ENCODE measurements at places on chromosomes 1 and 21.

GRCh38 chr1:154328318-154329151 lies 3.2 kb downstream of the ATP8B2 start:
- peak; percentile 83 for DNase-seq

- DNase-seq: no peak
Measured at GRCh38 chr1:203173566-203173965, 2.1 kb downstream of the MYBPH start.

DNA sequence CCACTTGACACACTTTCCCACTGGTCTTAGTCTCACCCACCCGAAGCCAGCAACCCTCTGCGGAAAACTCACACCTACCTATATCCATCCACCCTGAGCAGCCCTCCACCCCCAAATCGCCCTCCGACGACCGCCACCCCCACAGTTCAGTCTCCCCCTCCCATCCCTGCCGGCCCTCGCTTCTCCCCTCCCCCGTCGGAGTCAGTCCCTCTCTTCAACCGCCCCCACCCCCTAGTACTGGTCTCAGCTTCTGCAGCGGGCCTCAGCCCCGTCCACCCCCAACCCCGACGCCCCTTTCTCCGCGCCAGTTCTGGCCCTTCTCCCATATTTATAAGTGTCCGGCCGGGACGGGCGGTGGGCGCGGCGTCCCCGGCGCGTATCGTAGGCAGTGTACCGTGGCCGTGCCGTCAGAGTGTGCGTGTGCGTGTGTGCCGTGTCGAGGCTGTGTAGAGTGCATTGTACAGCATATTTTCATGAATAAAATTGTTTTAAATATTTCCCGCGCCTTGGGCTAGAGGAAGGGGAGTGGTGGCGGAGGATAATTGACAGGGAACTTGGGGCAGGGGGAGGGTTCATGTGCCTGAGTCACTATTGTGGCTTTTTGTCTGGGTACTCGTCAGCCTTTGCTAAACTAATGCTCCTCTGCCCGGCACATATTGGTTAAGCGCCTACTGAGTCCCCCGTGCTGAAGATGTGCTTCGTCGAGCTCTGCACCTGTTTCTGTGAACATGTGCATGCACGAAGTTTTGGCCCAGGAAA lies 22.0 kb downstream of the FOXO6 start:
- DNase-seq: no peak

GRCh38 chr1:8027748-8028570 lies 1.9 kb upstream of the ERRFI1 start:
- no peak for DNase-seq
